DND-41 (cell line): ENCODE measurements at places on chromosomes 16 and 17.

DNA sequence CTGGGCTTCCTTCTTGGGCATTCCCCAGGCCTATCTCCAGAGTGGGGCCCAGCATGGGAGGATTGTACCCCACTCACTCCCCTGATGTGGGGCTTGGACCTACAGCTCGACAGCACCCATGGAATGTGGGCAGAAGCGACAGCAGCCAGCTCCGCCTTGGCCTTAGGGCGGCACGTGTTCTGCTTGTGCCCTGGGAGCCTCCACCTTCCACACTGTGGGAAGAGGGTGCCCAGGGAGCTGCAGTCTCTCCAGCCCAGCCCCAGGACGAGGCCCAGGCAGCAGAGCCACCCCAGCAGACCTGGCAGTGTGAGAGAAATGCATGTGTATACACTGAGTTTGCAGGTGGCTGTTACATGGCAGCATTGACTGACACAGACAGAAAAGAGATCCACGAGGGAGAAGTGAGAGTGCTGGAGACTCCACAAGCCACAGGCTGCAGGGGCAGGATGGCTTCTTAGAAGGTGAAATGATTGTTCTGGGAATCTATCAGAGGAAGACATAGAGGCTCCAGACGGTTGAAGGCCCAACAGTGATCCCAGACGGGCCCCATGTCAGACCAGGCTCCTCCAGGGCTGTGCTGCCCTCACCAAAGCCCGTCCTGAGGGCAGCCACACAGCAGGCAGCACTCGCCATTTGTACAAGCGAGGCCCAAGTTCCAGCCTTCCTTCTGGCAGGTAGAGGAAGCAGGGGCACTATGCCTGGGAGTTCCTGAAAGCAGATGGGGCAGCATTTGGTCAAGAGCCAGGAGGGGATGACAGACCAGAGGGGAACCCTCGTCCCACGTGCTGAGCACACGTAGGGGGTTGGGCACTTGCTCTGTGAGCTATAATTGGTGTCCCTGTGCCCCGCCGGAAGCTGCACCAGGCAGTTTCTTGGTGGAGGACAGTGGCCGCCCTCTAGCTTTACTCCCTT is 2.8 kb upstream of the DNASE1 start:
- no peak for DNase-seq

DNA sequence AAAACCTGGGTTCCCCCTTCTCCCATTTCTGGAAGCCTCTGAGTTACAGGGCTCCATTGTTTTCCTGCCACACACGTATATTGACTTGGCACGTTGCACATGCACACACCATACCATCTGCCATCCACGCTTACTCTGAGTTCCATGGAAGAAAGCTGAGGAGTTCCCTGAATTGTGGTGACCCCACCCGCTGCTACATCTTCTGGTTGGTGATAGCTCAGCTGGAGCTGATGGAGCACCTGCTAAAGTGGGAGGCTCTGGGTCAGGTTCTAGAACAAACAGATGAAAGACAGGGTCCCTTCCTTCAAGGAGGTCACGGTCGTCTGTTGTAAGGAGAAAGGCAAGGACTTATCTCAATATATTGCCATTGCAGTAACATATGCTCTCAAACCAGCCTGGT is 41.1 kb downstream of the TMEM11 start:
- no peak for DNase-seq

DNA sequence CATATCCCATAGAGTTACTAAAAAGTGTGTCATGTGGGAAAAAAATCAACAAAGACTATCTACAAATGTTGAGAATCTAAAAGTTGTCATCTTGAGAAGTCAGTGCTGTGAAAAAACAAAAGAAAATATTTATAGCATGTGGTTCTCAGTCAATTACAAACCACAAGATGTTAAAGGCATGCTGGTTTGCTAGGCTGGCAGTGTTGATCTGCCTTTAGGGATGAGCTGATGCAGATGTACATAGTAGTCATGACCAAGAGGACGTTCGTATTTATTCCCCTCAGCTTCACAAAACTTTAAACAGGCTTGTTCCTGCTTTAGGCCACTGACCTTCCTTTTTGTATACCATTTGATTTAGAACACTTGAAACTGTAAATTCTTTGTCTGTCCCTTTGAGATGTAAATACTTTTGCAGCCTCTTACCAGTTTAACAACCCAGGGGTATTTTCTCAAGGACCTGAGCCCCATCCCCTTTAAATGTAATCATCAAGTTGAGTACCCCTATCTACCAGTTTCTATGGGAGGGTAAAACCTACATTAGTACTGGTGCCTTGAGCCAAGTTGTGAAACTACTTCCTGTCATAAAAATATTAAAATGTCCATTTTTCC is 446.6 kb downstream of the KCNJ18 start:
- DNase-seq, result no peak

DNA sequence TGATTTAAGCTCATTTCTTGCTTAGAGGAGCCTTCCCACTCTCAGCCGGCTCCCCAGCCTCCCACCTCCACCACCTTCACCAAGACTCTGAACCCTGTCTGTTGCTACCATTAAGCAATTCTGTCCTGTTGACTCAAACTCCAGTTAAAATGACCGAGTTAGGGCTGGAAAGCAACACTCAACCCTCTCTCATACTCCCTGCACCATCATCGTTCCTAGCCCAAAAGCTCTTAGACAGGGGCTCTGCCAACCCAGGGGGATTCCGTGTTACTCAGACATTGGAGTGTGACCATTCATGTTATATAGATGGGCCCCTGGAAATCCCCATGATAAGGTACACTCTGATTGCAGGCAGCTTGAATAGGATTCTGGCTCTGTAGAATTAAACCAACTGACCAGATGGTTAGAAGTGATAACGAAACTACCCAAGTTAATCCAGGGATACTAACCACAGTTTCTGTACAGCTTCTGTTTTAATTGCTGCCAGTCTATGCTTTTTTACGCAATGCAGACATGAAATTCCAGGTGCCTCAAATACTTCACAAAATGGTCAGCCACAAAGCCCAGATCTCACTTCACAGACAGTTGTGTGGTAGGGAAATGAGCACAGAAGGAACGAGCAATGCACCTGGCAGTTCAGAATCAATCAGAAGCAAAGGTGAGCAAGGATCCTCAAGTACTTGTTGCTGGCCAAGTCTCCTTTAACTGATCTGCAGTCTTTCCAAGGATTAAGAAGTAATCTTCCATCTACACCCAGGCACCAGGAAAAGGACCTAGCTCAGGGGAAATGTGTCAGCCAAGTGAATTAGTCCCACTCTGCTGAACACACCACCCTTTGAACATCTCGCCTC is 2.1 kb downstream of the SSTR2 start:
- DNase-seq, result no peak

GRCh38 chr16:69691980-69692911 is 34.1 kb downstream of the NQO1 start:
- no peak for DNase-seq

DNA sequence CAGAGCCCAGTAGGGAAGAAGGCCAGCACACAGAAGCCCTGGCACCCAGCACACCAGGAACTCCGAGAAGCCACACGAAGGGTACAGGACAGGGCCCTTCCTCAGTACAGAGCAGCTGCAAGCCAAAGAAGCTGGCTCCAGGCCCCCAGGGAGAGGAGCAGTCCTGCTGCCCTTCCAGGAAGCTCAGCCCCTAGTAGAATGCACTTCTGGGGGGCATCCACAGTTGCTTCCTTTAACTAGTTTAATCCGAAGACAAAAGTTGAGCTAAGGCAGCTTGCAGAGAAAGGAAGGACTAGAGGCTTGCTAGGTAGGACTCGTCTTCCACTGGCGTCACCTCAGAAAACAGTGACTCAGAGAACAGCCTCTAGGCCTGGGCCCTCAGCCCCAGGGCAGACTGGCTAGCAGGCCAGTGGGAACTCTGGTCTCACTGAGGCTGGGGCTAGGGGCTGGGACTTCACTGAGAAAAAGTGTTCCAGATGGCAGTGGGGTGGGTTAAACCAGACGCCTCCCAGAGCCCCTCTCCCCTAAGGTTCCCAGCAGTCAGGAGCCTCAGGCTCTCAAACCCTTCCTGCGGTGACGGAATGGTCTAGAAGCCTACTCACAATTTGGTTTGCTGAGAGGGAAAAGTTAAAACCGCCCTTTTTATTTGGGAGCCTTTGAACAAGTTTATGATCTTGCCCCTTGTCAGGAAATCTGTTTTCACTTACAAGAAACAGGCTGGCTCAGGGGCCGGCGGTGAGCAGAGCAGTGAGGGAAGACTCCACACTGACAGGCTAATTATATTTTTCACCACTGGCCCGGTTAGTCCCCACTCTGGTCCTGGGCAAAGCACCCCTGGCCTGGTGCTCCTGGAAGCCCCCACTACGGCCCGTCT is 41.4 kb downstream of the ACTG1 start:
- DNase-seq, result no peak

DNA sequence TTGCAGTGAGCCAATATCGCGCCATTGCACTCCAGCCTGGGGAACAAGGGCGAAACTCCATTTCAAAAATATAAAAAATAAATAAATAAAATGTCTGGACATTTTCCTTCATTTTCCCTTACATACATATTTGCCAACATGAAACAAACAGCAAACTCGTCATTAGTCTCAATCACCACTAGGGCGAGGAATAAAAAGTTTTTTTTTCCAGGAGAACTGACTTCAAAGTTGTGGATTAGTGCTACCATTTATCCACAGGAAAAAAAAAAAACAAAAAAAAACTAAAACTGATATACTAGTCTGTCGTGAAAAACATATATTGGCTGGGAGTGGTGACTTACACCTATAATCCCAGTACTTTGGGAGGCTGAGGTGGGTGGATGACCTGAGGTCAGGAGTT is 77.0 kb upstream of the MTMR4 start:
- DNase-seq, result no peak

DNA sequence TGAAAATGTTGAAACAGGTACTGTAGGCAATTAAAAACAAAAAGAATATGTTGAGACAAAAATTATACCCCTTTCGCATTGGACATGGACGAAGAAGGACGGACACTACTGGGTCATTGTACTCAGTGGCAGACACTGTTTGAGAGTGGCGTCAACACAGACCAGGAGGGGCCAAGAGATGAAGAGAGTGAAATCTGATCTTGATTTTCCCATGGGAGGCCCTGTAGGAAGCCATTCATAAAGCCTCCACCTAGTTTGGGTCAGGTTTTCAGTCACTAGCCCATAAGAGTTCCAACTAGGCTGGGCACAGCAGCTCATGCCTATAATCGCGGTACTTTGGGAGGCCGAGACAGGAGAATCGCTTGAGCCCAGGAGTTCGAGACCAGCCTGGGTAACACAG is 23.6 kb upstream of the SMURF2 start:
- no peak for DNase-seq
